Sigmoid colon (tissue), 7 donors: ENCODE measurements at places on chromosomes 11 and 22. TPM values are rescaled to one million over a fixed set of nuclear protein-coding genes. Genes with fewer than 3 reads are reported as not detected.

- DNase-seq: no peak
These were observed 16.8 kb downstream of the FZD4 start for GRCh38 chr11:86938203-86938899.

DNA sequence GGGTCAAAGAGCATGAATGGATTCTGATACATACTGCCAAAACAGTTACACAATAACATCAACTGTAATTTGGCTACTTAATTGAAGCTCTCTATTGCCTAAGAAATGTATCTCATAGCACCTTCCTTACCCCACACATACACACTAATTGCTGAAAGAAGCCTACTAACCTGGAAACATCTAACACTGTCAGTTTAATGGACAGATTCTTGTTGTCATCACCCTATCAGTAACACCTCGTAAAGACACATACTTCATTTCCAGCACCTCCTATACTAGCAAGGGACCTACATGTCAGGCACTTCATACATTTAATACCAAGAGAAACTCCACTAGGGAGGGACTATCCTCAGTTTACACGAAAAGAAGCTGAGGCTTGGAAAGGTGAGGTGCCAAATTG lies 9.9 kb downstream of the NAP1L4 start:
- no peak for DNase-seq

- no peak for DNase-seq
These were observed 13.2 kb downstream of the TP53AIP1 start for GRCh38 chr11:128929468-128929867.

DNA sequence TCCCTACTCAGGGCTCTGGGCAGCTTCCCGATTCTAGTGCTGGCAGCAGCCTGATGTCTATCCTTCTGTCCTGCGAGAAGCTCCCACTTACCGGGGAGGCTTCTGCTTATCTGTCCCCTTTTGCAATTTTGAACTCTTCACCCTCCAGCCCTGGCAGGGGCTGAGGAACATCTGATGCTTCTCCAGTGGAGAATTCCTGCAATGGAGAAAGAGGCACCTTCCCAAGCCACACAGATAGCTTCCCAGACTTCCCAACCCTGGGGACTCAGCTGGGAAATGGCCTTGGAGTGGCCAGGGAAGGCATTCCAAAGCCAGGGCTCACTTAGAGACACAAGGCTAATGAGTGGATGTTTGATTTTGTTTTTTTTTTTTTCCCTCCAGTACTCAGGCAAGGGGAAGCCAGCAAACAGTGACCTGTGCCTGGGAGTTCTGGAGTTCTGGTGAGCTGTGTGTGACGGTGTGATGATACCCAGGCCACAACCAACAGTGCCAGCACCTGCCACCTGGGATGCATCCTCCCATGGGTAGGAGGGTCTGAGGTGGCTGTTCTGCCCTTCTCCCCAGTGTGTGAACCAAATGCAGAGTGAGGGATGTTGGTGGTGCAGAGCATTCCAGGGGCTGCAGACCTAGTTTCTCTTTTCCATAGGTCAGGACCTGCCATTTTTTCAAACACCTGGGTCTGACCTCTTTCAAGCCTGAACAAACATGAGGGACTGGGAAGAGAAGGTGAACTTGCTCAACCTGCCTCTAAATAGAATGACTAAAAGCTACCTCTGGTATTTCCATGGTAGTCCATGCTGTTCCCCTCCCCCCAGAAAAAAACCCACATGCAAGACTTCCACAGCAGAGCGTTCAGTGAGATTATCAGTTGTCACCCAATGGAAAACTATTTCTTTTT lies 95.1 kb downstream of the CCDC81 start:
- no peak for DNase-seq

- no peak for DNase-seq
These were observed 75.2 kb downstream of the LDLRAD3 start for GRCh38 chr11:36019005-36019596.

DNA sequence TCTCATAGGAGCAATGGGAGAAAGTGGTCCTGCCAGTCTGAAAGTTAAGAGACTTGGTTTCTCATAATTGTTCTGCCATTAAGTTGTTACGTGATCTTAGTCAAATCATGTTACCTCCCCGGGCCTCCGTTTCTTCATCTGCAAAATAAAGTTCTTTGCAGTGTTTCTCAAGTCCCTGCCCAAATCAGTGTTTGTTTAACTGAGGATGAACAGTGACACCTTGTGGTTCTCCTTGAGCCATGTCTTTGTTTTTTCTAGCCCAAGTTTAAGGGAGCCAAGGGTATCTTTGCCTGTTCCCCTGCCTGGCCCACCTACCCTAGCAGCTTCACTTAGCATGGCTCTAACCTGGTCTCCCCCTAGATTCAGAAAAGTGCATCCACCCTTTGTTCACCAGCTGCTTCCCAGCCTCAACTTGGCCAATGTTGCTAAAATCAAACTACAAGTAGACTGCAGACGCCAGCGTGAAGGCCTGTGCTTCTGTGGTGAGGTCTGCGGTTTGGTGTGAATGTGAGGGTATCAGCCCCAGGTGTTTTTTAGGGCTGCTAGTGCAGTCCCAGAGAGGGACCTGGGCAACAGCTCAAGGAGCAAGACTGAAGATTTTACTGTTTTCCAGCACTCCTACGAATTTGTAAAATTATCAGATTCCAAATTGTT lies 35.5 kb downstream of the FZD4 start:
- no peak for DNase-seq

DNA sequence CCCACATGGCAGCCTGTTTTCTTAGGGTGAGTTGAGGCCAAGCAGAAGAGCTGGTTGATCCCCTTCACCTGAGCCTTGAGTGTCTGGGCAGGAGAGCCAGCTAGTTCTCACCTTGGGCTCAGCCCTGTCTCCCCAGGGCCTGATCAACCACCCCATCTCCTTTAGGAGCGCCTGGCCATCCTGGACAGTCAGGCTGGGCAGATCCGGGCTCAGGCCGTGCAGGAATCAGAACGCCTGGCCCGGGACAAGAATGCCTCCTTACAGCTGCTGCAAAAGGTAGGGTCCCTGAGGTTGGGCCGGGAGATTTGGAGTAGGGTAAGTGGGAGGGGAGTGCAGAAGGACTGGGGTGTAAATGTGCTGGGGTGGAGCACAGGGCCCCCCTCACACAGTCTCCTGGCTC lies 31.3 kb downstream of the PHLDB1 start:
- DNase-seq: no peak

- no peak for DNase-seq
These were observed 1.7 kb upstream of the USP28 start for GRCh38 chr11:113876798-113877669.

- peak; percentile 30 for DNase-seq
These were observed 36.5 kb downstream of the RNF141 start for GRCh38 chr11:10504490-10504889.

GRCh38 chr11:19332476-19332875 lies 91.7 kb upstream of the E2F8 start:
- DNase-seq: no peak

- DNase-seq: no peak
These were observed 32.3 kb upstream of the CCDC89 start for GRCh38 chr11:85718126-85718943.

GRCh38 chr11:44095506-44096359 lies at the start of gene EXT2:
Gene EXT2, plus strand, starts transcription at chr11:44095678. Its CDS starts 12,035 bp downstream, at chr11:44107713.
- peak; percentile 94 for DNase-seq

GRCh38 chr11:773425-773824 lies 3.9 kb downstream of the GATD1 start:
- no peak for DNase-seq

GRCh38 chr22:28999919-29000556 lies 61.6 kb downstream of the C22orf31 start:
- no peak for DNase-seq

POLDIP3 gene
- 34.3 TPM for total RNA-seq

MS4A6E gene
- total RNA-seq: not detected

OR51B4 gene
- not detected for total RNA-seq

SEPTIN5 gene
- total RNA-seq: 26.0 TPM

ACTN3 gene
- under 0.01 TPM for total RNA-seq

SLC6A5 gene
- total RNA-seq: not detected

PDGFB gene
- 7.8 TPM for total RNA-seq
